Right renal cortex interstitium (tissue), 3 donors: ENCODE measurements at places on chromosomes 4 and X. TPM values are rescaled to one million over a fixed set of nuclear protein-coding genes. Genes with fewer than 3 reads are reported as not detected.

The SLC34A2 gene
- polyA plus RNA-seq = 30.7 TPM

The AVPR2 gene
- polyA plus RNA-seq = 2.4 TPM

The CMC4 gene
- 6.7 TPM for polyA plus RNA-seq

The SLC4A4 gene
- 75.5 TPM for polyA plus RNA-seq

The GPR173 gene
- polyA plus RNA-seq = 13.1 TPM

The AFP gene
- polyA plus RNA-seq = 746 TPM

The CXorf65 gene
- 0.69 TPM for polyA plus RNA-seq

The ACOX3 gene
- polyA plus RNA-seq = 16.6 TPM

The MXRA5 gene
- polyA plus RNA-seq = 8.2 TPM

The CHIC1 gene
- polyA plus RNA-seq = 10.0 TPM

The ARR3 gene
- 0.20 TPM for polyA plus RNA-seq

The CCKAR gene
- polyA plus RNA-seq = not detected

The CABS1 gene
- polyA plus RNA-seq = not detected

The FAAH2 gene
- 11.7 TPM for polyA plus RNA-seq

The AGA gene
- polyA plus RNA-seq = 35.7 TPM

The ERVMER34-1 gene
- polyA plus RNA-seq = 4.5 TPM

The SERTM2 gene
- polyA plus RNA-seq = not detected

The MAGEH1 gene
- 72.2 TPM for polyA plus RNA-seq

The ALPK1 gene
- polyA plus RNA-seq = 10.5 TPM

The TMEM47 gene
- polyA plus RNA-seq = 38.9 TPM

The SLBP gene
- polyA plus RNA-seq = 98.5 TPM

The LRRC66 gene
- polyA plus RNA-seq = 0.74 TPM

The APOO gene
- 43.8 TPM for polyA plus RNA-seq

The PRDM8 gene
- polyA plus RNA-seq = 1.8 TPM

The DKK2 gene
- polyA plus RNA-seq = 1.8 TPM

The BEX5 gene
- 12.4 TPM for polyA plus RNA-seq

The SATL1 gene
- polyA plus RNA-seq = 0.40 TPM

The CYSLTR1 gene
- polyA plus RNA-seq = 2.5 TPM

The GPR119 gene
- not detected for polyA plus RNA-seq

The CASK gene
- 56.8 TPM for polyA plus RNA-seq

The MAGEA9B gene
- not detected for polyA plus RNA-seq

The MAGEA11 gene
- polyA plus RNA-seq = not detected
